Stimulated activated CD8-positive, alpha-beta memory T cell treated with anti-CD3 and anti-CD28 coated beads, Interleukin-7, amount 100 ng/mL, for 4 hours (primary cell): ENCODE measurements at places on chromosomes 6 and 20.

DNA sequence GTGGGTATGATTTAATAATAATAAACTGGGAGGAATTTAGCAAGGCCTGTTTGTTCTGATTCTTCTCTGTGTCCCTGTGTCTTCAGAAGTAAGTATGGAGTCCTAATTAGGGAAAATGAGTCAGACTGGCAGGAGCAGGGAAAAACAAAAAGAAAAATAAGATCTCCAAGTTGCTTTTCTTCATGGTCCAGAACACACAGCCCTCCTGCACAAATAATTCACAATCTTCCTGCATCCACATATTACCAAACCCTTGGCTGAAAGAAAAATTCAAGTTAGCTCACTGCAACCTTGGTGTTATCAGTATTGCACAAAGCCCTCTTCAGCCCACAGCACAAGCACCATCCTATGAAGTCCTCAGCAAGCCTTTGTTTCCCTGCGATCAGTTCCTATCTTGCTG is 142.0 kb upstream of the LAMA2 start:
- DNase-seq: no peak

- DNase-seq: no peak
Observed at GRCh38 chr20:38170219-38170825, 5.3 kb upstream of the TGM2 start.

- no peak for DNase-seq
Observed at GRCh38 chr6:109076377-109076776, 18.3 kb downstream of the SESN1 start.

- DNase-seq: no peak
Observed at GRCh38 chr20:6831461-6831860, 64.0 kb downstream of the BMP2 start.

DNA sequence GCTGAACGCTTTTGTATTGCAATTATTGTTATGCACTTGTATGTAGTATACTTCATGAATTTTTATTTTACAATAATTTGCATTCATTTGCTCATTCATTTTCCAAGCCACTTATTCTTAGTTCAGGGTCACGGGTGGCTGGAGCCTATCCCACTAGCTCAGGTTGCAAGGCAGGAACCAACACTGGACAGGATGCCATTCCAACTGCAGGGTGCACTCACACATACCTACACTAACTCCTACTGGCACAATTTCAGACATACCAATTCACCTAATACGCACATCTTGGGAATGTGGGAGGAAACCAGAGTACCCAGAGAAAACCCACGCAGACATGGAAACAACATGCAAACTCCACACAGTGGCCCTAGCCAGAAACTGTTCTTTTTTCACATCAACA is 61.8 kb downstream of the LMBRD1 start:
- no peak for DNase-seq

DNA sequence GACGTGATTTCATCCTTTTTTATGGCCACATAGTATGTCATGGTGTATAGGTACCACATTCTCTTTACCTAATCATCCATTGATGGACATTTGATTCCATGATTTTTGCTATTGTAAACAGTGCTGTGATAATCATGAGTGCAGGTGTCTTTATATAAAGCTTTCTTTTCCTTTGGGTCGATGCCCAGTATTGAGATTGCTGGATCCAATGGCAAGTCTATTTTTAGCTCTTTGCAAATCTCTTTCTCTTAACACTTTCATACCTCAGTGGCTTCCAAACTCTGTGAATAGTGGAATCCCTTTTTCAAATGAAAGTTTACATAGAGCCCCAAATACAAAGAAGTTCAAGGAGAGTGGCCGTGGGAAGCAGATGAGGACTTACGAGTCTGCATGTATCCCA is 105.8 kb upstream of the SPTLC3 start:
- DNase-seq: no peak

DNA sequence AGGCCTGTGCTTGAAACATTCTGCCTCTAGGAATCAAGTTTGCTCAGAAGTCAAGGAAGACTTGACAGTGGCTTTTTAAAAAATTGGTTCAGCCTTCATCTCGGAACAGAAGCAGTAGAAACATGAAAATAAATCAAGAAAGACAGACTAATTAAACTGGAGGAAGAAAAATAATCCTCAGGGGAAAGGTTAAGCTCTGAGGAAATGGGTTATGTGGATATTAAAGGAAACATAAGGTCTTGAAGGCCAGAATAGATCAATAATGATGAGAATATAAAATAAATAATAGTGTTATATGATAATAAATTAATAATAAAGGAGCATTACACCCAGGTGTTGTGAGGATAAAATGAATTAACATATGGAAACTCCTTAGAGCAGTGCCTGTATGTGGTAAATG is 121.7 kb downstream of the GPR63 start:
- no peak for DNase-seq

GRCh38 chr20:34179637-34180360 is 61.4 kb upstream of the ASIP start:
- DNase-seq: no peak

- no peak for DNase-seq
Observed at GRCh38 chr20:14295238-14295637, 42.2 kb downstream of the FLRT3 start.

DNA sequence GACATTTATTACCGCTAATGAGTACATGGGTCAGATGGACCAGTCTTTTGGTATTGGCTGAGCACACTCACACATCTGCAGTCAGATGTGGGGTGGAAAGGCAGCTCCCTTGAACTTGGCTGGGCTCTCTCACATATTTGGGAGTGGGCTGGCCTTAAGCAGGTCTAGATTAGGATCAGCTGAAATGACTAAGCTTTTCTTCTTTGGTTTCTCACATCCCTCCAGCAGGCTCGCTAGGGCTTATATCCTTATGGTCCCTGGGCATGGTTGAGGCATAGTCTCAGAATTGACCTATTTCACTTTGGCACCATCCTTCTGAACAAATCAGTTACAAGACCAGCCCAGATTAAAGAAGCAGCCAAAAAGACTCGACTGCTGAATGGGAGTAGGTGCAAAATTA is 14.4 kb upstream of the PLCB1 start:
- DNase-seq: no peak

GRCh38 chr20:64006902-64007301 is 26.0 kb downstream of the PRPF6 start:
- DNase-seq: no peak

- no peak for DNase-seq
Observed at GRCh38 chr6:156760377-156760776, 16.8 kb upstream of the ARID1B start.

DNA sequence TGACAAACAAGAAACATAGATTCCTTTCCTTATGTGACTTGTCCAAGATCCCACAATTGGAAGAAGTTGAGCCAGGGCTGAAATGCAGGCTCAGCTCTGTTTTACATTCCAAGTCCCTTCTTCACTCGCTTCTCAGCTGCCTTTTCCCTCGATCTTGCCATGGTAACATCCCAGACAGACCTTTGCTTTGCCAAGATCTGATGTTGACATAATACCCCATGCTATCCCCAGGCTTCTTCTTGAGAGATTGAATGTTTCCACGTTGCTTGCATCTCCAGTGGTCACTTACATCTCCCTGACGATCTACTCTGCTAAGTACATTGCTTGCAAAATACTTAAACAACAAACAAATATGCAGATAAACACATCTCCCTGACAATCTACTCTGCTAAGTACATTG is 63.5 kb downstream of the TBXT start:
- DNase-seq: no peak

DNA sequence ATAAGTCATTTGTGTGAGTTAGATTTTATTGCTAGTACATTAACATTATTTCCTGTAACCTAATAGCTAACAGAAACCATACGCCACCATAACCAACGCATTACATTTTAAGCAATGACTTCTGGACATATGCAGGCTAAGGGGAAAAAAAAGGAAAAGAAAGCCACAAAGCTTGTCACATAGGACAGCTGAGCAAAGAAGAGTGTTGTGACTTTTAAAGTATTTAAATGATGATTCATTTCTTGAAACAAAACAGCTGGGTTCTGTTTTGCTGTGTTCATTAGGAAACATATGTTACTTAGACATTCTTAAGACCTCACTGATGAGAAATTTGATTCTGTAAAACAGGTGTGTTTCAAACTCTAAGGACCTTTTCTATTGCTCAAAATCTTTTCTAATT is 171.4 kb downstream of the COL9A1 start:
- no peak for DNase-seq

DNA sequence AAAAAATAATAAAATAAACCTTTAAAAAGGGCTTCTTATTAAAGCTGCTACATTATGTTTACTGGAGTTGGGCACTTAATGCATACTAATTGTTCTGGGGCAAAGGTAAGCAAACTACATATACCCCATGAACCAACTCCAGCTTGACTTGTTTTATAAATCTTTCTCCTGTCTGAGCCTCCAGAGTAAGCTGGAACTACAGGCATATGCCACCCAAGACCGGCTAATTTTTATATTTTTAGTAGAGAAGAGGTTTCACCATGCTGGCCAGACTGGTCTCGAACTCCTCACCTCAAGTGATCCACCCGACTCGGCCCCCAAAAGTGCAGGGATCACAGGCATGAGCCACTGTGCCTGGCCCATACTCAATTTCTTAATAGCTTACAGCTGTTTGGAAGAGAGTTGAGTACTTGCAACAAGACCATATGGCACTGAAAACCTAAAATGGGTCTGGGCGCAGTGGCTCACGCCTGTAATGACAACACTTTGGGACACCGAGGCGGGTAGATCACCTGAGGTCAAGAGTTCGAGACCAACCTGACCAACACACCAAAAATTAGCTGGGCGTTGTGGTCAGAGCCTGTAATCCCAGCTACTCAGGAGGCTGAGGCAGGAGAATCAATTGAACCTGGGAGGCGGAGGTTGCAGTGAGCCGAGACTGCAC is 19.9 kb downstream of the ROMO1 start:
- DNase-seq: no peak

DNA sequence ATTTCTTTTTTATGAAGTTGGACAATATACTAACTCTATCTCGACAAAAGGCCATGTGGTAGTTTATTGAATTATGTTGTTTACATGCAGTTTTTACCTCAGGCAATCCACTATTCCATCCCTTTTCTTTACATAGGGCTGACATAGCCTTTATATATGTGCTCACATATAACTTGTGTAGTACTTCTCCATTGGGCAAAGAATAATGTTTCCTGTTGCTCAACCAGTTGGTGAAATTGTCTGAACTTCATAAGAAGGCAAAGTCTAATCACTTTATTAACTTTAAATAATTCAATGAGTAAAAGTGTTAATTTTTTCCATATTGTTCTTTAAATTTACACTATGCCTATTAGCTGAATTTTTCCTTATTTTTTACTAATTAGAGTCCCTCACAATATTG is 1272.1 kb downstream of the EPHA7 start:
- DNase-seq: no peak

DNA sequence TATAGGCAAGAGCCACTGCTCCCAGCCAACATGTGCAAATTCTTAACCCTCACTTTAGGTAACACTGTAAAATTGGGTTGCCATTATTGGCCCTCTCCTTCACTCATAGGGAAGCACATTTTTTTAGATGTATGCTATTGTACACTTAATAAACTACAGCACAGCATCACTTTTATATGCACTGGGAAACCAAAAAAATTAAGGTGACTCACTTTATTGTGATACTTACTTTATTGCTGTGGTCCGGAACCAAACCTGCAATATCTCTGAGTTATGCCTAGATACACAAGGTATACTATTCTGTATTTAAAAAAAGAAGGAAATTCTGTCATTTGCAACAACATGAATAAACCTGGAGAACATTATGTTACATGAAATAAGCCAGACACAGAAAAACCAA is 40.5 kb downstream of the IPCEF1 start:
- DNase-seq: no peak

GRCh38 chr6:31780507-31781243 is 3.5 kb upstream of the VWA7 start:
- DNase-seq: no peak

DNA sequence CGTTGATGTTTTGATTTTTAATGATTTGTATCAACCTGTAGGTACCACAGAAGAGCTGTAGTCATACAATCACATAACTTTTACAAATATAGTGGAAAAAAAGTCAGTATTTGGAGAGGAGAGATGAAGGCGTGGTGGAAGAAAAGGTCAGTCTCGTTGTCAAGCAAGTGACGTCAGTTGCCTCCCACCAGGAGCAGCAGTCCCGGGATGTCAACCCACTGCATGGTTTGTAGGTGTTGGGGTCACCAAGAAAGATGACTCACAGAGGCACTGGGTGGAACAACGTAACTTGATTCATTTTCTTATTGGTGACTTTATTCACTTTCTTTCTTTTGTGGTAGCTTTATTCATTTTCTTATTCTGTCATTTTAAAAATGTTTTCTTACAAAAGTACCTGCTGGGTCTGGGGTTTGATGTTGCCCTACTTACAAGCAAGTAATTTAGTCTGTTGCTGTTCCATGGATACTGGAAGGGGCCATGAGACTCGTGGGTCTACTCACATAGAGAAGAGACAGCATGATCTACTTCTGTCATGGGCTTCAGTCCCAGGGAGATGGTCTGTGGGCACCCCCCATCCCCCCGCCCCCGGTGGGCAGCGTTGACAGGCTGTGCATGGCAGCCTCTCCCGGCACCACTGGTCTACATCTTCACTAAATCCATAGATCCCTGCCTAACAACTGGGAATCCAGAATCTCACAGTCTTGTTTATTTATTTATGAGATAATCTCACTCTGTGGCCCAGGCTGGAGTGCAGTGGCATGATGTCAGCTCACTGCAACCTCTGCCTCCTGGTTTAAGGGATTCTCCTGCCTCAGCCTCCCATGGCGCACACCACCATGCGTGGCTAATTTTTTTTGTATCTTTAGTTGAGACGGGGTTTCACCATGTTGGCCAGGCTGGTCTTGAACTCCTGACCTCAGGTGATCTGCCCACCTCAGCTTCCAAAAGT is 36.4 kb upstream of the SYNJ2 start:
- peak; percentile 58 for DNase-seq

DNA sequence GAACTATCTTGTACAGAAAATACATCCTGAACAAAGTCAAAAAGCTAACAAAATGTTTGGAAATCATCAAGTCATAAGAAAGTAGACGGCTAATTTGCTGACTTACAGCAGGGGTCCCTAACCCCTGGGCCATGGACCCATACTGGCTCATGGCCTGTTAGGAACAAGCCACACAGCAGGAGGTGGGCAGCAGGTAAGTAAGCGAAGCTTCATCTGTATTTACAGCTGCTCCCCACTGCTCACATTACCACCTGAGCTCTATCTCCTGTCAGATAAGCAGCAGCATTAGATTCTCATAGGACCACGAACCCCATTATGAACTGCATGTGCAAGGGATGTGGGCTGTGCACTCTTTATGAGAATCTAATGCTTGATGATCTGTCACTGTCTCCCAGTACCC is 115.5 kb downstream of the CDK19 start:
- no peak for DNase-seq

DNA sequence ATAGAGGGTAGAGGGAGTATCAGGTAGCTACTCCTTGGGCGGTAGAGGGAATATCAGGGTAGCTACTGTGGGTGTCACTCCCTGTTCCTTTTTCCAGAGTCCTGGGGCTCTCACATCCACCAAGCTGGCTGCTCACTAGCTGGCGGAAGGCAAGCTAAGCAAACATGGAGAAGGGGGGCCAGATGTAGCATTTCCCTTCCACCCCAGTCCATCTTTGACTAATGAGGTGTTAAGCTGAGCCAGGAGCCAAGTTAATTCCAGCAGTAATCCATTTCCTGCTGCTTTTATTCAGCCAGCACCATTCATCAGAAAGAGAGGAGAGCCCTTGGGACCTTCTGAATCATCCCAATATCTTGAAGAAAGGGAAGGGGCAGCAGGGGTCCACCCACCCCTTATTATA is 330.0 kb downstream of the ZFAND3 start:
- no peak for DNase-seq

- no peak for DNase-seq
Observed at GRCh38 chr20:32052090-32052777, at the start of gene HCK. HCK (plus strand) TSS chr20:32052242.
